Tibial nerve (tissue), 4 donors: ENCODE measurements at places on chromosomes 1 and 21.

DNA sequence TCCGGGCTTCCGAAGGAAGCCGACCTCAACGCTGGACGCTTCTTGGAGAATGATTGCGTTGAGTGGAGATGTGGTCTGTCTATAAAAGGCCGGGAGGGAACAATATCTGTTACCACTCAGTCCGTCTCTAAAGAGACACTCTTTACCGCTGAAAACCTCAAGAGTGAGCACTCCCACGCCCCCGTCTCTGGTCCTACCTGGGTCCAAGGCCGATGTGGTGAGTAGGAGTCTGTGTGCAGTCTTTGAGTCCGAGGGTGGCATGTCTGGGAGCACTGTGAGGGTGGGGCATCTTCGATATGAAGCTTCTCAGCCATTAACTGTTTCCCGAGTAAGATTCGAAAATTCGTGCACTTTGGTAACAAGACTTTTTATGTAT lies 576 bp downstream of the ZFP69 start:
- peaks cover 12% of the 10 kb centered on the region for H3K4me1 ChIP-seq
- H3K4me3 ChIP-seq: peak overlapping the region; percentile 86
- peaks cover 35% of the 10 kb centered on the region for H3K36me3 ChIP-seq
- peak; percentile 4 for DNase-seq
- H3K27ac ChIP-seq: no peak overlapping the region

DNA sequence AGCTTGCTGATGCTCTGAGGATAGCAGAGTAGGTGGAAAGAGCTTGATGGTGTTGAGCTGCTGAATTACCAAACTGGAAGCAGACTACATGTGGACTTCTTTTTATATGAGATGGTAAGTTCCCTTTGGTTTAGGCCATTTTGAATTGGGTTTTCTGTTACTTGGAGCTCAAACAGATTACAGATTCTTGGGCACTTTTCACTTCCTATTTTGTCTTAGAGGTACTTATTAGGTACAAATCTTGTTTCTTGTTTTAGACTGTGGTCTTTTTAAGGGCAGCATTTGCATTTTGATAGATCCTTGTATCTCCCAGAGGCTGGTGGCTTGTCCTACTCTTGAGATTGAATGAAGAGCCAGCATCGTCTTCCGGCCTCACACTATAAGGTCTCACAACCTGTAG lies 70.2 kb downstream of the GADD45A start:
- no peak overlapping the region for H3K27ac ChIP-seq
- no peak for DNase-seq
- peaks cover 21% of the 10 kb centered on the region for H3K4me1 ChIP-seq
- H3K27me3 ChIP-seq: no peaks in the 10 kb centered on the region

DNA sequence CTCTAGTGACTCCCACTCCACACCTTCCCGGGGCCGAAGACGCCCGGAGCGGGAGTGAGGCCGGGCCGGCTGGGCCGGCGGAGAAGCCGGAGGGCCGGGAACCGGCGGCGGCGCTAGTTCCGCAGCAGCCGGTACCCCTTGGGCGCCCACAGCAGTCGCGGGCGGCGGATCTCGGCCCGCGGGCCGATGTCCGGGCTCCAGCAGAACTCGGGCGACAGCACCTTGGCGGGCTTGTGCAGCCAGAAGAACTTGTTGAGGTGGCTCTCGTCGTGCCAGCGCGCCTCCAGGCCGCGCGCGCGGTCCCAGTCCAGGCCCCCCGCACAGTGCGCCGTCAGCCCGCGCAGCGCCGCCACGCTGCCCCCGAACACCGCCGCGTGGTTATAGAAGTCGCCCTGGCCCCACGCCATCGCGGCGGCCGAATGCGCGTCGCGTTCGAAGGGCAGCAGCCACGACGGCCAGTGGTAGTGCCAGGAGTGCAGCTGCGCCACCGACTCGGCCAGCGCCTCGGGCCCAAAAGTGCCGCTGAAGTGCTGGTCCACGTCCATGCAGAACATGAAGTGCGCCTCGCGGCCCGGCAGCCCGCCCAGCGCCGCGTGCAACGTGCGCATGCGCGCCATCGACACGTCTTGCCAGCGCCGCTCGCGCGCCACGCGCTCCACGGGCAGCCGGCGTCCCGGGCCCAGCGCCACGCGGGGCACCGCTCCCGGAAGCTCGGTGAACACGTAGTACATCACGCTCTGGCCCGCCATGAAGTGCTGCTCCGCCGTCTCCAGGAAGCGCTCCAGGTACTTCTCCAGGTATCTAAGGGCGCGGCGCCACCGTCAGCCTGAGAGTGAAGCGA lies 14.0 kb downstream of the A3GALT2 start:
- H3K4me3 ChIP-seq: peak overlapping the region; percentile 36
- no peak overlapping the region for H3K27ac ChIP-seq
- no peaks in the 10 kb centered on the region for H3K36me3 ChIP-seq

GRCh38 chr1:47675047-47675675 lies 237.3 kb downstream of the FOXD2 start:
- no peaks in the 10 kb centered on the region for H3K4me1 ChIP-seq
- no peak overlapping the region for H3K4me3 ChIP-seq
- H3K36me3 ChIP-seq: no peaks in the 10 kb centered on the region
- no peak for DNase-seq

- no peaks in the 10 kb centered on the region for H3K4me1 ChIP-seq
- H3K27me3 ChIP-seq: no peaks in the 10 kb centered on the region
- no peak overlapping the region for H3K27ac ChIP-seq
- no peaks in the 10 kb centered on the region for H3K36me3 ChIP-seq
Observed at GRCh38 chr1:163444665-163445064, 122.9 kb downstream of the NUF2 start.

- H3K4me3 ChIP-seq: no peak overlapping the region
- H3K36me3 ChIP-seq: no peaks in the 10 kb centered on the region
- H3K4me1 ChIP-seq: no peaks in the 10 kb centered on the region
- no peak overlapping the region for H3K27ac ChIP-seq
- no peak for DNase-seq
Observed at GRCh38 chr1:165610866-165611265, 20.2 kb upstream of the MGST3 start.
